H9 (cell line): ENCODE measurements at places on chromosomes 6 and 20.

DNA sequence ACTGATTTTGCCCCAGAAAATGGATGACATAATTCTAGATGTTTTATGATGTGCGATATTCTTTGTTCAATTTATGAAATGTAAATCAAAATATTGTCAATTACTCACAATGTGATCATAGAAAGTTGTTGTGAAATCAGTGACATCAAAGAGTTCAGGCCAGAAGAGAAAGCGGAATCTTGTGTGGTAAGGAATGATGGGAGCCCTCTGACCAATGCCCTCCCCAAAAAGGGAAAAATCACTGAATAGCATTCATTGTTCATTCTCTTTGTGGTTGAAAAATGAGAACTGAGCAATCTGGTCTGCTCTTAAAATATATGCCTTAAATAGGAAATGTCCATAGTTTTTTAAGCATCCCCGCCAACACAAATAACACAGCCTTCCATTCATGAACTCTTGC is 247.1 kb upstream of the GRIK2 start:
- no peaks in the 10 kb centered on the region for H3K27me3 ChIP-seq
- no peak overlapping the region for H3K4me3 ChIP-seq
- no peak overlapping the region for H3K27ac ChIP-seq
- no peaks in the 10 kb centered on the region for H3K36me3 ChIP-seq

GRCh38 chr20:504632-505075 is 38.9 kb downstream of the CSNK2A1 start:
- no peaks in the 10 kb centered on the region for H3K4me1 ChIP-seq
- H3K27me3 ChIP-seq: no peaks in the 10 kb centered on the region
- H3K36me3 ChIP-seq: peaks cover 81% of the 10 kb centered on the region
- no peak for DNase-seq

GRCh38 chr20:31820228-31820627 is 1.1 kb downstream of the MYLK2 start:
- H3K4me1 ChIP-seq: no peaks in the 10 kb centered on the region
- no peak for DNase-seq
- no peaks in the 10 kb centered on the region for H3K27me3 ChIP-seq
- H3K27ac ChIP-seq: no peak overlapping the region

DNA sequence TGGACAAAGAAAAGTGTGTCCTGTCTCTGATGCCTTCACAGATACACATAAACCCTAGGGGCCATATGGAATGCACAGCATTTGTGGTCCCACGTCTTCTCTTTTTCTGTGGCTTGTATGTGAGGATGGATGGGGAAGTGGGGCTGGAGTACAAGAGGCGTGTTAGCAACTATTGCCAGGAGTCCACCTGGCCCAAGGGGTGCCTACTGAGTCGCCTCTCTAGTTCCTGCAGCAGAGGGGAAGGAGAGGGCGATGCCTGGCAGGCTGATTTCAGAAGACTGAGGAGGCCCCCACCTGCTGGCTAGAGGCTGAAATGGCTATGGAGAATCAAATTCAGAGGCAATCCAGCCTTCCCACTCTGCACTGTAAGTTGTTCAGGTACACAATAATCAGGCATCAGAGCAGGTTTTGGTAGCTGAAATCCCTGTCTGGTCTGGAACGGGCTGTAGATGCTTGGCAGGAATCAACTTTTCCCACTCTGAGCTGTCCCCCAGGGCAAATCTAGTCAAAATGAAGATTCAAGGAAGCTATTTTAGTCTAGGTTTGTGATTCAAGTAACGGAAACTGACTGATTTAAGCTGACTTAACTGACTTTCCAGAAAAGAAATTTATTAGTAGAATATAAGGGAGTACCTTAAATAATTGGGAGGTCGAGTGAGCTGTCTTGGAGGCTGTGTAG is 14.9 kb upstream of the PPARD start:
- no peak overlapping the region for H3K4me3 ChIP-seq
- H3K36me3 ChIP-seq: peaks cover 3% of the 10 kb centered on the region; the same call in 1 of the 2 replicates
- no peak overlapping the region for H3K27ac ChIP-seq
- H3K27me3 ChIP-seq: no peaks in the 10 kb centered on the region
- DNase-seq: peak; percentile 79

DNA sequence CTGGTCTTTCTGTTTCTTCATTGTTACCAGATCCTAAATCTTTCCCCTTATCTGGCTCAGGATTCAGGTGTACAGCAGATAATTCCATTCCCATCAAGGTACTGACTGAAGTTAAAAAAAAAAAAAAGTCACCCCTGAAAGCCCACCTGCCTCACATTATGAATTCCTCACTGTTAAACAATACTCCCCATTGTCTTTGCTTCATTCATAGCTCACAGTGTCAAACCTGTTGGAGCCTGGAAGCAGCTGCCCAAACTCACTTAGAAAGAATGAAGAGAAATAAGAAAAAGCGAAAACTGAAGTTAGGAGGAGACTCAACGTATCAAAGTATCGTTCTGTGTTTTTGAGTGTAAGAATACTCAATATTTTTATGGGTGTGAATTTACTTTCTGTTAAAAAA is 1.8 kb upstream of the DCBLD1 start:
- H3K4me1 ChIP-seq: no peaks in the 10 kb centered on the region; the same call in 1 of the 2 replicates
- H3K4me3 ChIP-seq: no peak overlapping the region
- H3K36me3 ChIP-seq: no peaks in the 10 kb centered on the region; the same call in 2 of the 3 replicates
- H3K27ac ChIP-seq: no peak overlapping the region
- peaks cover 11% of the 10 kb centered on the region; the same call in 1 of the 2 replicates for H3K27me3 ChIP-seq

DNA sequence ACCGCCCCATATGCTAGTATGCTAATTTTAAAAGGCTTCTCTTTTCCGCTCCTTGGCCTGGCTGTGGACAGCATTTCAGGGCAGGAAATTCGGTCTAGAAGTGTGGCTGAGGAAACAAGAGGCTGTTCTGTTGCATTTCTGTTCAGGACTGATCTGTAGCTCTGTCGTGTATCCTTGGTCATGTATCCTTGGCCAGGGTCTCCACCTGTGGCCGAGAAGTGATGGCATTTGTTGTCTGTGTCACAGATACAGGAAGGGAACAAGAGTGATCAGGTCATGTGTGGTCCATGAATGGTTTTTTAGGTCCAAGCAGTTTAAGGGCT is 300.5 kb upstream of the SUPT3H start:
- no peak for DNase-seq
- peaks cover 10% of the 10 kb centered on the region for H3K36me3 ChIP-seq
- H3K27ac ChIP-seq: no peak overlapping the region
- no peaks in the 10 kb centered on the region for H3K27me3 ChIP-seq
- peaks cover 4% of the 10 kb centered on the region; the same call in 1 of the 2 replicates for H3K4me1 ChIP-seq

GRCh38 chr6:37738216-37738615 is 40.5 kb upstream of the MDGA1 start:
- no peak overlapping the region for H3K27ac ChIP-seq
- no peaks in the 10 kb centered on the region for H3K36me3 ChIP-seq
- no peak overlapping the region for H3K4me3 ChIP-seq
- no peaks in the 10 kb centered on the region; the same call in 1 of the 2 replicates for H3K27me3 ChIP-seq
- DNase-seq: no peak
- H3K4me1 ChIP-seq: no peaks in the 10 kb centered on the region

- no peaks in the 10 kb centered on the region for H3K36me3 ChIP-seq
- no peaks in the 10 kb centered on the region for H3K4me1 ChIP-seq
- H3K27me3 ChIP-seq: no peaks in the 10 kb centered on the region; the same call in 1 of the 2 replicates
- H3K27ac ChIP-seq: no peak overlapping the region
- no peak overlapping the region for H3K4me3 ChIP-seq
Observed at GRCh38 chr20:58645412-58645968, 5.6 kb upstream of the STX16 start.

DNA sequence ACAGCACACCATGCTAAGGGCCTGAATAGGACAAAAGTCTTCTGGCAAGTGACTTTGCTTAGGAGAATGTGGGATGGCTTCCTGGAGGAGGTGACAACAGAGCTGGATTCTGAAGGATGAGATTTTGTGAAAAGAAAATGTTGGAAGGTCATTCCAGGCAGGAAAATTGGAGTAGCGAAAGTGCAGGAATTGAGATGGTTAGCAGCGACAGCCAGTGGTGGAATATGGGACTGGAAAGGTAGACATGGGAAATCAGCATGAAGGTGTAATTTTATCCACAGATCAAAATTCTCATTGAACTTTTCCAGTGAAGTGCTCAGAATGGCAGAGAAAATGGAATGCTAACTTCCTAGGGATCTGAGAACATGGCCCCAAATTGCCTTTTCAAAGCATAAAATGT is 5.7 kb upstream of the BACH2 start:
- no peaks in the 10 kb centered on the region for H3K27me3 ChIP-seq
- H3K4me1 ChIP-seq: no peaks in the 10 kb centered on the region; the same call in 1 of the 2 replicates
- H3K4me3 ChIP-seq: no peak overlapping the region; the same call in 2 of the 3 replicates
- H3K27ac ChIP-seq: no peak overlapping the region
- no peaks in the 10 kb centered on the region for H3K36me3 ChIP-seq

DNA sequence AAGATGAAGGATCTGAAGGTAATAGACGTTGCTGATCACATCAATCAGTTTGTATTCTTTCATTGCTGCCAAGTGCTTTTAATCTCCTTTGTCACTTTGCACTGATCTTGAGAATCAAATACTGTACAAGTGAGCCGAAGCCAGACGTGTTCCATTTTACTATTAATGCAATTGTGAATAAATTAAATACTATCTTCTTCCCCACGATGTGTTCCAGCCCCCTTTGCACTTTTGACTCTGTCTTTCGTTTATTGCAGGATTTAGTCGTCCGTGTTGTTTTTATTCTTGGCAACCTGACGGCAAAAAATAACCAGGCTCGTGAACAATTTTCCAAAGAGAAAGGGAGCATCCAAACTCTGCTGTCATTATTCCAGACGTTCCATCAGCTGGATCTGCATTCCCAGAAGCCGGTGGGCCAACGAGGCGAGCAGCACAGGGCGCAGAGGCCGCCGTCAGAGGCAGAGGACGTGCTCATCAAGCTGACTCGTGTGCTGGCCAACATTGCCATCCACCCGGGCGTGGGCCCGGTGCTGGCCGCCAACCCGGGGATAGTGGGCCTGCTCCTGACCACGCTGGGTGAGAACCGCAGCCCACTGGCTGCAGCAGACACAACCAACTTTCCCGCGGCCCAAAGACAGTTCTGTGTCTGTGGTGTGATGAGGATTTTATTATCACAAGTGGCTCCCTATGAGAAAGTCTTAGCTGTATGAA is 104.7 kb downstream of the ARMC2 start:
- H3K27ac ChIP-seq: no peak overlapping the region
- H3K4me3 ChIP-seq: no peak overlapping the region

DNA sequence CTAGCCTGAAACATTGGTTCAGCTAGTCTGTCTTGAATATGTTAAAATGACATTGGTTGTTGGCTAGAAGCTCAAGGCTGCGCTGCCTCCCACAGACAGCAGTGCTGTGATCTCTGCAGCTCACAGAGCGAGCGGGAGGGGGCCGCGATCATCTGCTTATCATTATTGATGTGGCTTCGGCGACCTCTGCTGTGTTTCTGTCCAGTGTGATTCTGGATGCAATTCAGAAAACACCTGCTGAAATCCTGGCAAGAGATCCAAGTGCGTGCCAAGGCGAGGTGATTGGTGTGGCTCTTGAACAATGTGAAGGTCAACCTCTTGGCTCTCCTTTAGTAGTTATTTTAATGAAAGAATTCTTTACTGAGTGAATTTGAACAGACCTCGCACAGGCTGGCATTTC is 142.3 kb upstream of the SASH1 start:
- H3K4me1 ChIP-seq: peaks cover 3% of the 10 kb centered on the region; the same call in 1 of the 2 replicates
- no peak overlapping the region for H3K4me3 ChIP-seq
- no peaks in the 10 kb centered on the region for H3K36me3 ChIP-seq

DNA sequence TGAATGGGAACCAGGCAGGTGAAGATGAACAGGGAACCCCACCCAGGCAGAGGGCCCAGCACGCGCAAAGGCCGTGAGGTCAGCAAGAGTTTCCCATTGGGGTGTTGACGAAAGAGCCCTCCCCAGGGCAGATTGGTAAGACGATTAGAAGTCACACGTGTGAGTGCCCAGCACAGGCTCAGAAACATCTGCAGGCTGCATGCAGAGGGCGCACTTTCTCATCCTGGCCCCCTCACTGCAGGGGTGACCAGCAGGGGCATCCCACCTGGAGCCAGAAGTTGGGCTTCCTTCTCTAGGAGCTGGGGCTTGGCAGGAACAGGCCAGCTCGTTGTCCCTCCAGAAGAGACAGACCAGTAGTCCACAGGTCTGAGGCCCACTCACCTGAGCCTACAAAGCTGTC is 38.4 kb downstream of the VSTM2L start:
- no peaks in the 10 kb centered on the region for H3K4me1 ChIP-seq
- no peak overlapping the region for H3K4me3 ChIP-seq
- peak; percentile 71 for DNase-seq

DNA sequence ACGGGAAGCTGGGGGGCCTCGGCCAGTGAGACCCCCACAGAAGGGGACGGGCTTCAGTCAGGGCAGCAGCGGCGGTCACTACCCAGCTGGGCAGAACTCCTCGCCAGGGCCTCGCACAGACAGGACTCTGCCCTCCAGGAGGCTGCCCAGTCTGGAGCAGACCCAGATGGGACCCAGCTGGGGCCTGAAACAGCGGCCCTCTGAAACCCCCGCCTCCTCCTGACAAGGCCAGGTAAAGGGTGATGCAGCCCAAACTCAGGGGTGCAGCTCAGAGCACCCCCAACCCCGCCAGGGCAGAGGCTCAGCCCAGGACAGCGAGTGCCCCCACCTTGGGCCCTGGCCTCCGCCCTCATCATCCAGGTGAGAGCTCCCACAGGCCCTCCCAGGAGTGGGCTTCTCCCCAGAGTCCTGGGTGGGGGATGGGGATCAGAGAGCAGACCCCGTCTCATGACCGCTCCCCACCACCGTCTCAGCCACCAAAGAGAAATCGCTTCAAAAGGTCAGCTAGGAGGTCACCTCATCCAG is 2.2 kb downstream of the EEF1A2 start:
- peak; percentile 35 for DNase-seq
- H3K4me1 ChIP-seq: no peaks in the 10 kb centered on the region
- H3K27ac ChIP-seq: no peak overlapping the region
- H3K4me3 ChIP-seq: no peak overlapping the region

GRCh38 chr6:30260036-30260504 is 46.9 kb upstream of the TRIM26 start:
- no peak overlapping the region for H3K27ac ChIP-seq
- H3K36me3 ChIP-seq: peaks cover 35% of the 10 kb centered on the region
- H3K27me3 ChIP-seq: peaks cover 6% of the 10 kb centered on the region; the same call in 1 of the 2 replicates
- H3K4me3 ChIP-seq: peak overlapping the region; percentile 87
- peaks cover 2% of the 10 kb centered on the region; the same call in 1 of the 2 replicates for H3K4me1 ChIP-seq
- DNase-seq: peak; percentile 34

- H3K4me3 ChIP-seq: no peak overlapping the region
- no peaks in the 10 kb centered on the region for H3K4me1 ChIP-seq
- no peak overlapping the region for H3K27ac ChIP-seq
- H3K36me3 ChIP-seq: no peaks in the 10 kb centered on the region
- DNase-seq: no peak
- no peaks in the 10 kb centered on the region; the same call in 1 of the 2 replicates for H3K27me3 ChIP-seq
Observed at GRCh38 chr20:44428174-44429016, 47.3 kb upstream of the TTPAL start.

- H3K27me3 ChIP-seq: no peaks in the 10 kb centered on the region; the same call in 1 of the 2 replicates
- H3K4me3 ChIP-seq: no peak overlapping the region
- H3K27ac ChIP-seq: no peak overlapping the region
Observed at GRCh38 chr6:17551383-17551958, 48.6 kb upstream of the FAM8A1 start.

DNA sequence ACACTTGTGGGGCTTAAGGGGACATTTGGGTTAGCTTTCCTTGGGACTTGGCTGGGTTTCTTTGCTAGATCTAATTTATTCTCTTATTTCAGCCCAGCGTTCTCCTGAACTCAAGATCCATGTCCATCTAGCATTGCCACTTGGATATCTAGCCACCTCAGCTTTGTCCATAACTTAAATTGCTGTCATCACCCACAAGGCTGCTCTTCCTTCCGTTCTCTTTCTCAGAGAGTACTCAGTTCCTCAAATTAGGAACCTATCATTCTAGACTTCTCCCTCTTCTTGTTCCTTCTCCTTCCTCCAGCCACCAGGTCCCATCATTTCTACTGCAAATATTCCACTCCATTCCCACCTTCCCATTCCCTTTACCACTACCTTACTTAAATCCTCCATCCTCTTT is 4.3 kb downstream of the SMIM26 start:
- H3K4me1 ChIP-seq: no peaks in the 10 kb centered on the region
- no peaks in the 10 kb centered on the region for H3K27me3 ChIP-seq
- no peak for DNase-seq
- peaks cover 17% of the 10 kb centered on the region for H3K36me3 ChIP-seq
- no peak overlapping the region for H3K27ac ChIP-seq
